ENCODE measurements at places on chromosomes 5 and 9. TPM values are rescaled to one million over a fixed set of nuclear protein-coding genes. Genes with fewer than 3 reads are reported as not detected.

DNA sequence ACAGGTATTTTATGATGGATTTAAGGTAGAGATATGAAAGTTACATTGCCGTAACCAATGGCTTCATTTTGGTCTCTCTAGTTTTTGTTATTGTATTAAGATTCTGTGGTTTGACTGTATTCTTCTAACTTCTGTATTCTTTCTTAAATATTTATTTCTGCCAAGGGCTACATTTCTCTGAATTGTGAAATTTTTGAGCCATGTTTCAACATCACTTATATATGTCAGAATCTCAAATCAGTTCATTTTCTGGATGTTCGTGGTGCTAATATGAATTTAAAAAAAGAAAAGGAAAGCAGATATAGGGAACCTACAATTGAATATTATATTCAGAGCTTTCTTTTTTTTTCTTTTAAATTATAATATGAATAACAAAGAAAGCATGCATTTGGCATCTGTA lies 142.7 kb downstream of the ANXA1 start:
- H3K27me3 ChIP-seq: no peaks in the 10 kb centered on the region
- no peak for DNase-seq
- H3K27ac ChIP-seq: no peak overlapping the region
- H3K4me3 ChIP-seq: no peak overlapping the region
- H3K4me1 ChIP-seq: no peaks in the 10 kb centered on the region

DNA sequence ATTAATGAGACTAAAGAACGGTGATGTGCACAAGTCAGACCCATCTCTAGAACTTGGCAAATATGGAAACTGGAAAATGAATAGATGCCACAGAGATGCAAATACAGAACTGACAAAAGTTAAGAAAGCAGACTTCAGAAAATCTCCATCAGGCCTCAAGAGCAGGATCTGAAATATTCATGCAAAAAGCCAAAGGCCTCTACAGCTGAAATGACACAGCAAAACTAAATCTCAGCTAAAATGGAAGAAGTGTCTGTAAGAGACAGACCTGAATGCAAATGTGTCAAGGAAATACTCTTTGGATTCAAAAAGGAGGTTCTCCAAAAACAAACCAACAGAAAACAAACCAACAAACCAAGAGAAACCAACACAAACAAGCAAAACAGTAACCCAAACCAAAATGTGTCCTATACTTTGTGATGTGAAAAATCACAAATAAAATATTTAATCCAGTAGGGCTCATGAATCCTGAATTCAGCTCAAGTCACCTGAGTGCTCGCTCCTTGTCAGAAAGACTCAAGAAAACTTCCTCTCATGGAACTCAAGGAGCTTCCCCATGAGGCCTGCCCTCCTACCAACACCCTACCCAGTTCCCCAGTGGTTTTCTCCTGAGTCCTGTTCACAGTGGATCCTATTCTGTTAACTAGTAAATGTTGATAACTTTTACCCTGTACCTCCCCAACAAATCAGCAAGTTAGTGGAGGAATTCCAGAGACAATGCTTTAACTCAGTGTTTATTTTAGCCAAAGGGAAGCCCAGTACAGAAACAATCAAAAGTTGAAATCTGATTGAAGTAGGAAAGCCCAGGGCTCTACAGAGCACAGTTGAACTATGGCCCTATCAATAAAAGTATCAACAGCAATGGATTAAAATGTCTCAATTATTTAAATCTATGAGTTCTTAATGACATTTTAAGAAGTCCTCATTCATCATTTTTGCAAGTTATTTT lies 14.6 kb downstream of the MRPS27 start:
- no peak overlapping the region for H3K4me3 ChIP-seq
- no peaks in the 10 kb centered on the region for H3K27me3 ChIP-seq
- DNase-seq: no peak
- H3K4me1 ChIP-seq: peaks cover 14% of the 10 kb centered on the region
- H3K36me3 ChIP-seq: peaks cover 14% of the 10 kb centered on the region
- H3K27ac ChIP-seq: no peak overlapping the region

GRCh38 chr5:111385051-111385450 lies 127.3 kb downstream of the STARD4 start:
- H3K27me3 ChIP-seq: no peaks in the 10 kb centered on the region
- no peak overlapping the region for H3K4me3 ChIP-seq
- H3K36me3 ChIP-seq: peaks cover 54% of the 10 kb centered on the region
- no peak overlapping the region for H3K27ac ChIP-seq
- DNase-seq: no peak

- H3K36me3 ChIP-seq: no peaks in the 10 kb centered on the region
- H3K4me1 ChIP-seq: no peaks in the 10 kb centered on the region
- H3K4me3 ChIP-seq: no peak overlapping the region
These were observed 22.4 kb downstream of the ELOVL7 start for GRCh38 chr5:60821488-60822284.

DNA sequence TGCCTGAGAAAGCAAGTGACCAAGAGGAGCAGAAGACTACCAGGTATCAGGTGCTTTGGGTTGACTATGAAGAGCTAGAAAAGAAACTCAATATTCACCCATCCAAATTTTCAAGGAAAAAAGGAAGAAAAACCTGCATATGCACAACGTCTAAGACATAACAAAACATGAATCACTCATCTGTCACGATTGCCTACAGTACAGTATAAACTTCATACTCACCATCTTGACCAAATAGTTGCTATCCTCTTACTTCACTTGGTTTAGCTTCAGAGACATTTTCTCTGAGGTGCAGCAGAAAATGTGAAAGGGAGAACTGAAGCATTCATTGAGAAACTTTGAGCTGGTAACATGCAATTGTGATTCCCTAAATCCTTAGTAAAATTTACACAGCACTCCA lies 228.6 kb upstream of the MPDZ start:
- H3K27me3 ChIP-seq: no peaks in the 10 kb centered on the region
- no peak overlapping the region for H3K4me3 ChIP-seq
- H3K27ac ChIP-seq: no peak overlapping the region
- H3K4me1 ChIP-seq: no peaks in the 10 kb centered on the region
- DNase-seq: no peak
- H3K36me3 ChIP-seq: no peaks in the 10 kb centered on the region

GRCh38 chr5:8239198-8239597 lies 370.2 kb downstream of the MTRR start:
- no peaks in the 10 kb centered on the region for H3K27me3 ChIP-seq
- H3K36me3 ChIP-seq: no peaks in the 10 kb centered on the region
- H3K27ac ChIP-seq: no peak overlapping the region
- DNase-seq: no peak

Gene PCDHGB4
- total RNA-seq: not detected

Gene GNA14
- not detected for total RNA-seq
